Hematopoietic multipotent progenitor cell treated with erythropoietin and hydrocortisone succinate and interleukin-3 and kit ligand, for 15 days (in vitro differentiated cells): ENCODE measurements at places on chromosomes 4 and X.

GRCh38 chr4:185229021-185229818, 19.8 kb downstream of the SNX25 start:
- DNase-seq: no peak

DNA sequence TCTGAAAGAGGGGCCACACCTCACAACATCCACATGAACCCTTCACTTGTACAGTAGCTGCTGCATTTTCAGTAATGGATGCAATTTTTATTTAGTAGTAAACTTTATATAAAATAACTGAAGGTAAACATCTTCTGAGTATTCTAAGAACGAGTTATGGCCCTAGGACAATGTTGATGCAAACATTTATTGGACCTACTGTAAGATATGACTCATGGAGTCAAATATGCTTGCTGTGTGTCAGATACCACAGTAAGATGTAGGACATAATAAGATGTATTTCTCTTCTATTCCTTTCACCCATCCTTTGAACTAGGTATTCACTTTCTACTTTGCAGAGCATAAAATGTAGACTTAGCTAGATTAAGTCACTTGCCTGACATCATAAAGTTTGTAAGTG, 87.6 kb downstream of the TEX13C start:
- DNase-seq: no peak

- no peak for DNase-seq
Measured at GRCh38 chrX:2262668-2263055, 238.1 kb downstream of the DHRSX start.

DNA sequence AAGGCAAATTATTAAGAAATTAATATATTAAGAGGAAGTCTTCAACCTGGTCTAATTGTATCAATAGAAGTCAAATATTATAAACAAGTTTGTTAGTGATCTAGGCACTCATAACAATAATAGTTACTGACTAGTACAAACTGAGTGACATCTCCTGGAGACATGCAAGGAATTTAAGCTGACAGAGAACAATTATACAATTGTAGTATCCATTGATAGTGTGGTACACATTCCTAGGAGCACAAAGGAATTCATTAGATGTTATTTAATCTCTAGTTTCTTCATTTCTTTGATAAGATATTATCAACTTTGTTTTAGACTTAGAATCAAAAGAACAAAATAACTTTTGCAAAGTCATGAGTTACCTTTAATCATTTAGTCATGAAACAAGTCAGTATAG, 1048.6 kb downstream of the PCDH7 start:
- DNase-seq: no peak

DNA sequence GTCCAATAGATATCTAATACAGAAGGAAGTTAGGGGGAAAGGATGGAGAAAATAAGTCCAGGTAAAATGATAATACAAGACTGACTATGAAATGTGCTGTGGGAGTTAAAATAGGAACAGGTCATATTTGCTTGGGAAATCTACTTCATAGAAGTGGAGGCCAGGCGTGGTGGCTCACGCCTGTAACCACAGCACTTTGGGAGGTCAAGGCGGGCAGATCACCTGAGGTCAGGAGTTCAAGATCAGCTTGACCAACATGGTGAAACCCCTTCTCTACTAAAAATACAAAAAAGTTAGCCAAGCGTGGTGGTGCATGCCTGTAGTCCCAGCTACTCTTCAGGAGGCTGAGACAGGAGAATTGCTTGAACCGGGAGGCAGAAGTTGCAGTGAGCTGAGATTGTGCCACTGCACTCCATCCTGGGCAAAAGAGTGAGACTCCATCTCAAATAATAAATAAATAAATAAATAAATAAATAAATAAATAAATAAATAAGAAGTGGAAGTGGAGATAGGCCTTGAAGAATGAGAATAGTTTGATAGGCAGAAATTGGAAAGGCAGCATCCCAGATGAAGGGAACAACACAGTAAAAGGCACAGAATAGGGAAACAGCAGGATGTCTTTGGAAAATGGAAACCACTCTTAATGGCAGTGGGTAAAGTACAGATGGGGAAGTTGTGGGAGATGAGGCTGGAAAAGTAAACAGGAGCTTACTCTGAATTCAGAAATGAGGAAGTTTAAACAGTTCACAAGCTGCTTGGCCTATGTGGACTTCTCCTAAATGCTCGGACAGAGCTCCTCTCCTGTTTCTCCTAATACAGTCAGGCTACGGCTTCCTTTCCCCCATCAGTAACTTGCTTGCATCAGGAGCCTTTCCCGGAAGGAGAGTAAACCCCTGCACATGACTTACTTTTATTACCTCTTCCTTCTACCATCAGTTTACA, 15.1 kb upstream of the GK start:
- DNase-seq: no peak

- no peak for DNase-seq
Measured at GRCh38 chrX:112849016-112849415, 8.4 kb upstream of the AMOT start.

DNA sequence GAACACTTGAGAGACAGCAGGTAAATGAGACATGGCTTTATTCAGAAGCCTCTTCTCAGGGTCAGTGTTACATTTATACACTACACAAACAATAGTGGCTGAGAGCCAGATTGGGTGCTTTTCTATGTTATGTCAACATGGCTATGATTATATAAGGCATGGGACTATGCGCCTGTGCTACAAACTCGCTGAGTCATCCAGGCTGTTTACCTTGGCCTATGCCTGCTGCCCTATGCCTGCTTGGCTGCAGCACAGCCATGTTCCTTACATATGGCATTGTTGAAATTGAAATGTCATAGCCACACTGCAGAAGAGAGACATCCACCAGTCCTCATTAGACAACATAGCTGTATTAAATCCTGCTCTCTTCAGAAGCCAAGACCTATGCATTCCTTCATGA, 236.3 kb upstream of the NWD2 start:
- DNase-seq: no peak

- no peak for DNase-seq
Measured at GRCh38 chrX:128901018-128901417, 622.3 kb downstream of the SMARCA1 start.

DNA sequence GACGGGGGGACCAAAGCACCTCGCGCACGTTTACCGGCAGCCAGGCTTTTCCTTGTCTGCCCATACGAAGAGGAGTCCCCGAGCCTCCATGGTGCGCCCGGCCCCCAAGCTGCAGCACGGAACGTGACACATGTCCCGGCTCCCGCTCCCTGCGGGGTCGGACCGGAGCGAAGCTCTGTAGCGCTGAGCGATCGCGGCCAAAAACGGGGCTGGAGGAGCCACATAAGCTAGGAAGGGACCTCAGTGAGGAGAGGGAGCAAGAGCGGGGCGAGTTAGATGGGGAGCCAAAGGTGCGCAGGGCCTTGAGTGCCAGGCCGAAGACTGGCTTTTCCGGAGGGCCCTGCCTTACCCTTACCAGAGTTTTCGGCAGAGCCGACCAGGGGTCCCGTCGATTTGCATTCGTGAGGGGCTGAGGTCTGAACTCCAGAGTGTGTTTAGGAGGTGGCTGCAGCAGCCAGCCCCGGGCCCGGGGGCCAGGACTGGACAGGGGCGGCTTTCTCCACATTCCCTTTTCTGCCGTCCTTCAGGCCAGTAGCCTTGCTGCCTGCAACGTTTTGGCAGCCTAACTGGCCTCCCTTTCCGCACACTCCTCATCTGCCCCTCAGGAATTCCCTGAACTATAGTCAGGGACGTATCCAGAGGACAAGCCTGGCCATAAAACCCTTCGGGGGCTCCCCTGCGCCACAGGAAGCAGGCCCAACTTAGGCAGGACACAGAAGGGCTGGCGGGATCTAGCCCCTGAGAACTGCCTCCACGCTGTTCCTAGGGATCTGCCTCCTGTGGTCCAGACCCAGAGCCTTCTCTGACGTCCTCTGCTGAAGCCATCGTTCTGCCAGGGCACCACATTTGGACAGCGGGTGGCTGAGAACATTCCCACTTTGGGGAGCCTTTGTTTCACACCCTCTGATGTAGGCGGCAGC, 689 bp downstream of the SSR4 start:
- peak; percentile 5 for DNase-seq

DNA sequence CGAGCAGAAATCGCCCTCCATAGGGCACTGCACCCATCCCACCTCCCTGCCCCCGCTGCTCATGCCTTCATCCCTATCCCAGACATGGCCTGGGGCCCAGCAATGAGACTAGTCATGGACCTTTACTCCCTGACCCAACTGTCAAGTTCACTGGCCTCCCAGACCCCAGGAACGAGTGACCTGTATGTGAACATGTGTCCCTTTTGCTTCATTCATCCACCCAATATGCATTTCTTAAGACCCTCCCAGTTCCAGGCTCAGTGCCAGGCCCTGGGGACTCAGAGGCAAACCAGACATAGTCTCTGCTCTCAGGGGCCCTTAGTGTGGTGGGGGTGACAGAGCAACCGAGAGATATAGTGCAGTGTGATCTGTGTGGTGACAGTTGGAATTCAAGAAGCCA, 67.0 kb downstream of the EFNB1 start:
- DNase-seq: no peak

GRCh38 chr4:138405934-138406567, 163.9 kb upstream of the SLC7A11 start:
- DNase-seq: no peak

- no peak for DNase-seq
Measured at GRCh38 chrX:118178450-118178849, 61.8 kb upstream of the KLHL13 start.

DNA sequence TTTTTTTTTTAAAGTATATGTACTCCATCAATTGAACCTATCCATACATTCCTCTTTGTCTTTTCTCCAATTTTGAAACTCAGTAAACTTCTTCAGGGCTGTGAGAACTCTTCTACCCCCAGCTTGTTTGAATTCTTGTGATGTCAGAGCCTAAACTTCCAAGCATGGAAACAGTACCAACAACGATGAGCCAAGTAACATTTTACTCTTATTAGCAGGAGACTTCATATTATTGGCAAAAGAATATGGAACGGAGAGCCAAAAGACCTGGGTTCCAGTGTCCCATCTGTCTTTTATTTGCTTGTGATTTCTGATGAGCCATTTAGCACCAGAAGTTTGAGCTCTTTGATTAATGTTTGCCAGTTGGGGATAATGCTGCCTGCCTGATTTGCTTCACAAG, 5.3 kb downstream of the DIAPH2 start:
- no peak for DNase-seq

GRCh38 chrX:109733613-109734083, 591 bp upstream of the ACSL4 start:
- no peak for DNase-seq

GRCh38 chrX:112868586-112868985, 28.0 kb upstream of the AMOT start:
- DNase-seq: no peak

DNA sequence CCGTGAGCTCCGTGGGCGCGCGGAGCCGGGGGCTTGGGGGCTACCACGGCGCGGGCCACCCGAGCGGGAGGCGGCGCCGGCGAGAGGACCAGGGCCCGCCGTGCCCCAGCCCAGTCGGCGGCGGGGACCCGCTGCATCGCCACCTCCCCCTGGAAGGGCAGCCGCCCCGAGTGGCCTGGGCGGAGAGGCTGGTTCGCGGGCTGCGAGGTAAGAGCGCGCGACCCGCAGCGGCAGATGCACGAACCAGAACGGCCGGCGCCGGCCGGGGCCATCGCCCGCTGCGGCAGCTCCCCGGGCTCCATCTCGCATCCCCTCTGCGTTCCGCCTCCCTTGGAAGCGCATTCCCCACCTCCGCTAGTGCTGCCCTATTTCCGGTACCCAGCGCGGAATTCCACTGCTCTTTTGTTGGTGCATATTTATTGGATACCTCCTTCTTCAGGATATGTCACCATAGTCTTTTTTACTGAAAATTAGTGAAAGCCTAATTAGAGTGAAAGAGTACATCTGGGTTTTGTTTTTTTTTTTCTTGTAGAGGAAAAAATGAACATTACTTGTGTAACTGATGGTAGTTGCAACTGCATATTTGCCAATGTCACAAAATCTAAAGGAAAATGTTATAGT, 797 bp downstream of the PKD2 start:
- peak; percentile 21 for DNase-seq

- DNase-seq: no peak
Measured at GRCh38 chr4:153535772-153536513, 69.8 kb downstream of the TMEM131L start.

- DNase-seq: no peak
Measured at GRCh38 chrX:84219551-84219950, 31.6 kb upstream of the RPS6KA6 start.

DNA sequence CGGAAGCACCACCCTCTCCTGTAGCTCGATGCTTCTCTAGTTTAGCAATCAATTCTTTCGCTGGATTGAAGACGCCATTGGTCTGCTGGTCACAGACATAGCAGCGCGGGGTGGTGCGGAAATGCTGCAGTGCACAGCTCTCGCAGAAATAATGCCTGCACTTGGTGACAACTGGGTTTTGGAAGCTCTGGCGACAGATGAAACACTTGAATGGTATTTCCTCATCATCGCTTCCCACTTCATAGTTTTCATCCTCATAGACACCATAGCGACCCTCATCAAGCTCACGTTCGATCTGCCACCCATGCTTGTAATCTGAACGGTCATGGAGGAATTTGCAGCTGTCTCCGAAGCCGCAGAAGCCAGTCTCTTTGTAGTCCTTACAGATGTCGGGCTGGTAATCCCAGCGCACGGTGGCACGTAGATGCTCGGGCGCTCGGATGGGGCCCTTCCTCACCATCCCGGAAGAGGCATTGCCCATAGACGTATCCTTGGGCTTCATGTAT, 854 bp downstream of the RNF113A start:
- no peak for DNase-seq

GRCh38 chr4:140250989-140251552, 97.1 kb upstream of the MAML3 start:
- DNase-seq: no peak

GRCh38 chr4:2008671-2008920, 178 bp downstream of the NELFA start:
- DNase-seq: no peak

- no peak for DNase-seq
Measured at GRCh38 chr4:75429208-75429607, 85.0 kb downstream of the RCHY1 start.

GRCh38 chrX:151737494-151737893, 2.9 kb downstream of the CNGA2 start:
- no peak for DNase-seq

GRCh38 chrX:17375637-17376430, 834 bp downstream of the NHS start:
- no peak for DNase-seq

GRCh38 chrX:11267425-11267824, 25.8 kb upstream of the AMELX start:
- no peak for DNase-seq

DNA sequence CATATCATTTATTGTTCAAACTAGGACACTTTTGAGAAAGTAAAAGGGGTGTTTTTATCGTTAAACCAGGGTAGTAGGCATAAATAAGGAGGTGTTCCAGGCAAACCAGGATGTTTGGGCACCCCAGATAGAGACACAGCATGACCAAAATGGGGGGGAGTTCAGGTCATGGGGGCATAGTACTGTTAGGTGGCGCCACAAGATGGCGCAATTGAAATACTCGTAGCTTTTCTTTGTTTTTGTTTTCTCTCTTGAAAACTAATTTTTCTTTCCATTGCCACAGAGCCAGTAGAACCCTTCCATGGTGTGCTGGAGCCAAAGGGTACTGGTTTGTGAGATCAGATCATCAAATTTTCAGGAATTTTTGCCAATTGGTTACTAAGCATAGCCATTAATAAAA, 283.4 kb downstream of the BCOR start:
- DNase-seq: peak; percentile 14

- no peak for DNase-seq
Measured at GRCh38 chr4:145935253-145936141, 3.1 kb downstream of the ZNF827 start.
